ENCODE measurements at places on chromosomes 12 and 14.

- no peak for DNase-seq
Observed at GRCh38 chr14:77565994-77566305, 50.5 kb downstream of the SPTLC2 start.

DNA sequence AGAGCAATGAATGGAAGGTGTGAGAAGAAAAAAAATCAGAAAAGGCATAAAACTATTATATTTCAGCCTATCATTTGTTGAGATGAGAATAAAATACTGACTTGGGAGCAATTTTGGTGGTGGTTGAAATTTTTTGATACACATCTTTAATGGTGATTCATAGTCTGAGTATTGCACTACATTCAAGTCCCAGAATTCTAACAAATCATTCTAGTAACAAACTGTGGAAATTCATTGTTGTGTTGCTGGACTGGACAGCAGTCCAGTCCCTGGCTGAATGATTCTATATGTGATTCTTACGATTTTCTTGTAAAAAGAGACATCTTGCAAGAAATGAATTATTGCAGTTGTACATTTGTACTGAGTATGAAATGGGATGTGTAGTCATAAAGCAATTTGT is 268.6 kb downstream of the TRHDE start:
- DNase-seq: no peak

DNA sequence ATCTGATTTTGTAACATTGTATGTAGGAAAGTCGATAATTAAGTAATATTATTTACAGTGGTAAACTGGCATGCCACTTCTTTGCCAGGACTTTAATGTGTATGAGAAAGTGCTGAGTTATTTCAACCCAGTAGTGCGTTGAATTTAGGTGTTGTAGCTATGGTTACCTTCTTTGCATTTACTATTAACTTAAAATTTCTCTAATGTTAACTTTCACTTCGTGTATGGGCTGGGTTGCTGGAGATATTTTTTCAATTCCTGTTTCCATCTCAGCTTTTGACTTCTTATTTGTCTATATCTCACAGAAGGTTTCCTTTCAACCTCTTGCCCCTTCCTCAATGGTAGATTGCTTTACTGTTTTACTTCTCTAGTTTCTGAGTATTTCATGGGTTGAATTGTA is 1345.6 kb downstream of the FSCB start:
- DNase-seq: no peak

DNA sequence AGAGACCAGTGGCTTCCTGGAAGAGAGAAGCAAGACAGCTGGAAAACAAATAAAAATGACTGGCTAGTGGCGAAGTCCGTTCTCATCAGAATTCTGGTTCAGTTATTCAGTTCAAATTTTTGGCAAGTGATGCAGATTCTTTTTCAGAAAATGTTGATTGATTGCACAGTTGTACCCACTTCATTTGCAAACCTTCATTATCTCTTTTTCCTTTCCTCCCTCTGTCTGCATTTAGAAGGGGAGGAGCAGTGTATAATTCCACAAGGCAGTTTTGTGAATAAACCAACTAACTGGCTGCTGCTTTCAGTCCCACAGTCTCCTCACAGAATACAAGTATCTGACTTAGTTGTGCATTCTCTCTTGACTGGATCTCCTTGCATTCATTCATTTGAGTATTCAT is 417.5 kb downstream of the NPAS3 start:
- no peak for DNase-seq

- peak; percentile 86 for DNase-seq
Observed at GRCh38 chr14:54902143-54902520, 494 bp downstream of the GCH1 start.

DNA sequence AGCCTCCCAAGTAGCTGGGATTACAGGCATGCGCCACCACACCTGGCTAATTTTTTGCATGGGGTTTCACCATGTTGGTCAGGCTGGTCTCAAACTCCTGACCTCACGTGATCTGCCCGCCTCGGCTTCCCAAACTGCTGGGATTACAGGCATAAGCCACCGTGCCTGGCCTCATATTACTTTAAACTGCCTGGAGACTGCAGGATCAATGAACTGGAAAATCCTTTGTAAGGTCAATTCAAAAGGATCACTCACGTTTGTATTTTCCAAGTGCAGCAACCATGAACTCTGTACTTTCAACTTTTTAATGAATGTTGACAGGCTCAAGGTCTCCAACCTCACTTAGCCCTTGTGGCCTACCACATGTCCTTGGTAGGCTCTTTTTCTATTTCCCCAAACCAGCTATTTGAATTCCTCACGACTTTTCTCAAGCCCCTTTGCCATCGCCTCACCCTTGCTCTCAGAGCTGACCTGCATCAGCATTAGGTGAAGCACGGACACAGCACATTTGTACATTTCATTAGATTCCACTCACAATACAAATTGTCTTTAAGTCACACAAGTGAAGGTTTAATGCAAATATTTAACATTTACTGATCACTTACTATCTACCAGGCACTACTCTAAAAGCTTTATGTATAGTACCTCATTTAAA is 42.2 kb upstream of the GCH1 start:
- DNase-seq: no peak

- DNase-seq: peak; percentile 24
Observed at GRCh38 chr12:113232840-113233585, 11.7 kb downstream of the TPCN1 start.

- no peak for DNase-seq
Observed at GRCh38 chr14:51302295-51303030, 62.4 kb downstream of the TMX1 start.
